ENCODE measurements at places on chromosomes 7 and 10.

DNA sequence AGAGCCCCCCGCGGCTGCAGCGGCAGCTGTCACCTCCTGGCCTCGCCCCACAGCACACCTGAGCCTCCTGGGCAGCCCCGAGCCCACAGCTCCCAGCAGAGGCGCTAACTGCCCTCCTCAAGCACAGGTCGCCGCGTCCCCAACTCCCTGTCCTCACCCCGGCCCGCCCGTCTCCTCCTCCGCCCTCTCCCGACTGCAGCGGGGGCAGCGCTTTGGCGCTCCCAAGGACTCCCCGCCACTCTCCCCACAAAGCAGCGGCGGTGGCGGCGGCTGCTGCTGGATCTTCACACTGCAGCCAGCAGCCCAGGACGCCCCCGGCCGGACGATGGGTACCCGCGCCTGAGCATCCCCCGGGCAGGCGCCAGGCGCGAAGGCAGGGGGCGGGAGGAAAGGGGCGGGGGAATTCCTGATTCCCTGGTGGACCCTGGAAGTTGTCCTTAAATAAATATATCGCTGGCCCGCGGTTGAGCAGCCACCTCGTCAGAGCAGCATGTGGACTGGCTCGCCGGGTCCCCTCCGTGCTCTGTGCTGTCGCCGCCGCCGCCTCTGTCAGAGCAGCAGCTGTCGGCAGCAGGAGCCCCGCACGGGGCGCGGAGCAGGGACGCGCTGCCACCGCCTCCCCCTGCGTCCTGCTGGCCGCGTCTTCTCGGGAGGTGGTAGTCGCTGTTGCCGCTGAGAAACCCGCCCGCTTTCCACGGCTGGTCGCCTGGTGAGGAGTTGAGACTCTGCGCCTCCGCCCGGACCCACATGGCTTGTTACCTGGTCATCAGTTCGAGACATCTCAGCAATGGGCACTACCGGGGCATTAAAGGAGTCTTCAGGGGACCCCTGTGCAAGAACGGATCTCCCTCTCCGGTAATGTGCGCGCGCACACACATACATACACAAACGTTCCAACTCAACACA, at the start of gene ZNF804B:
Gene ZNF804B, plus strand, starts transcription at position 471 of the 906 bp plus-strand sequence. Its CDS starts 277 bp downstream, at position 748.
- no peak for DNase-seq

DNA sequence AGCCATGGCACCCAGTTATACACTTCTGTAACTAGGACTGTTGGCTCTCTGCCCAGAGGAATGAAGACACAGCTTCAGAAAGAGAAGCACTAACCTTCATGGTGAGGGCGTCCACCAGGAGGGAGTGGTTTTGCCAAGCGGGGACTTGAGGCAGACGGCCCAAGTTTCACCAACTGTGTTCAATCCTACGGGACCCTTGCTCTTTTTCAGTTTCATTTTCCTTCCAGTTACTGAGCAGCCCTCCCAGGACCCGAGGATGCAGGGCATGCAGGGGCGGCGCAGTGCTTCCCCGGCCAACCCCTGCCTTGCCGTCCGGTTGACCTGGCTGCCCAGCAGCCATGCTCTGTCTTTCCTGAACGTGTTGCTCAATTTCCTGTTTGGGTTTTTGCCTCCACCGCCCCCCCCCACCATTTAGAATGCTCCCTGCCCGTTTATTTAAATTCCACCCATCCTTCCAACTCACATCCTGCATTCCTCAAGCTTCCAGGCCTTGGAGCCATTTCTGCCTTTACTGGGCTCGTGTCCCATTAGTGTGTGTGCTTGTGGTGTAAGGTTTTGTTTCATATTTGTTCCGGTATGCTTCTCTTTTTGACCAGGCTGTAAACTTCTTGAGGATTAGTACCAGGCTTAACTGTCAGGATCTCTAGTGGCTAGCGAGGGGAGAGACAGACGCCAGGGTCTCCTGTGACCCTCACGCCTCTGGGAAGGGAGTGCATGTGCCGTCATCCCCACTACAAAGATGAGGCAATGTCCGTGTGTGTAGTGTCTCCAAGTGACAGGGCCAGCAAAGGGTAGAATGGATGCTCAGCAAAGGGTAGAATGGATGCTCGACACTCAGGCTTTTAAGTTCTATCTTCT, 31.6 kb downstream of the IL15RA start:
- DNase-seq, result no peak

DNA sequence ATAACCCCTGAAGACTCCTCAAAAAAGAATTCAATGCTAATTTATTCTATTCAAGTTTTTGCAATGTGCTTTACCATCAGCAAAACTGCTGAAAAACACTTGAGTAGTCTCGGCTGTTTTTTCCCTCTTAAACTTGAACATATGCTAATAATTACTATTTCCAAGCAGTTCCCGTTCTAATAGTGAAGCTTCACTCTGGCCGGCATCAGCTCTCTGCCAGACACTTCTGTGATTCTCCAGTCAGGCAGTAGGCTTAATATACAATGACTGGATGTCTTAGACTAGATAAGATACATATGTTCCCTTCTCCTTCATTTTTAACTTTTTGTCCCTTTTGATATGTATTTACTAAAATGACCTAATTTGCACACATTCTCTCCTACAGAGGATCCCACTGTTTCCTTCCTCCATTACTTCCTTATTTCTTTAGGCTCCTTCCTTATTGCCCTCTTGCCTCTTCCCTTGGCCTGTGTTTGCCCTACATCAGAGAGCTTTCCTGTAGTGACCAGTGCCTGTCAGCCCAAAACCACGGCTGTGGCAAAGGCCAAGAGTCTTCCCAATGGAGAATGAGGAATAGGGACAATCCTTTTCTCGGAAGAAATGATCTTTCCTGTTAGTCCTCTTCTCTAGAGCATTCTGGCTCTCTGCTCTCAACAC, 23.5 kb downstream of the HEPACAM2 start:
- no peak for DNase-seq

- DNase-seq, result no peak
Measured at GRCh38 chr7:130303551-130303950, 10.6 kb downstream of the CPA4 start.

- no peak for DNase-seq
Measured at GRCh38 chr7:43650457-43651052, 67.6 kb downstream of the STK17A start.

DNA sequence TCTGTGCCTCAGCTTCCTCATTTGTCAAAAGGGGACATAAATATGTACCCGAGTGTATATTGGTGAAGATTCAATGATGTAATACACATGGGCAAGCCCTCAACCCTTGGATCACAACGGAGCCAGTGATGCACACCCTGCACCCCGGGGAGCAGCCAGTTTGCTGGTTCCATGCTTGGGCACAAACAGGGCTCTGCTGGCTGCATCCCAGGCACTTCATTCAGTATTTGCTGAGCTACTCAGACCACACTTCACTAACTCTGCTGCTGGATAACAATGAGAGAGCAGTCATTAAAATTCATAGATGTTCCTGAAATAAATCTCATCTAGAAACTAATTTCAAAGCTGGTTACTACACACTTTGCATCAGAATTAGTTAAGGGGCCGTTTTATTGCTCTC, 72.0 kb downstream of the SCRN1 start:
- no peak for DNase-seq

- no peak for DNase-seq
Measured at GRCh38 chr10:110207011-110207804, at the start of gene MXI1. TSS of gene MXI1 (plus strand) at chr10:110207605. CDS start at chr10:110207809, 204 bp downstream.

GRCh38 chr7:70632400-70632799, 499.5 kb upstream of the GALNT17 start:
- no peak for DNase-seq

- no peak for DNase-seq
Measured at GRCh38 chr10:11875494-11876281, 52.5 kb downstream of the PROSER2 start.

GRCh38 chr10:131690805-131691239, 210.0 kb upstream of the PPP2R2D start:
- no peak for DNase-seq

GRCh38 chr10:76879116-76879913, 758.3 kb downstream of the KCNMA1 start:
- DNase-seq, result no peak

- DNase-seq, result no peak
Measured at GRCh38 chr7:98289333-98289875, 7.9 kb downstream of the BRI3 start.

- no peak for DNase-seq
Measured at GRCh38 chr7:81299711-81300110, 380.9 kb upstream of the SEMA3C start.

GRCh38 chr10:1126461-1126860, 70.3 kb downstream of the WDR37 start:
- no peak for DNase-seq

DNA sequence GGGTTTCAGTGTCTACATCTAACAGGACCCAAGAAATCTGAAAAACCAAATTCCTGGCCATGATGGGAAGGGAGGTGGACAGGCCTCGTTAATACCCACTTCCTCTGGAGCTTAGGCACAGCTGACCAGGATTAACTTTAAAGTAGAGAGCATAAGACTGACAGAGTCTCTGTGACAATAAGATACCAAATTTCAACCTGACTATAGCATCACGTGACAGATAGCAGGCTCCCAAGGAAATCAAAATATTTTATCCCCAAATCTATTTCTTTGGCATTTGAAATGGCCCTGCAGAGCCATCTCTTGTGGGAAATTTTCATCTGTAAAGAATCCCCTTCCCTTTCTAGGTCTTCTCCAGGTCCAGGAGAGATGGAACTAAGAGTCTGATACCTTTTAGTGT, 258.3 kb downstream of the TCERG1L start:
- no peak for DNase-seq

DNA sequence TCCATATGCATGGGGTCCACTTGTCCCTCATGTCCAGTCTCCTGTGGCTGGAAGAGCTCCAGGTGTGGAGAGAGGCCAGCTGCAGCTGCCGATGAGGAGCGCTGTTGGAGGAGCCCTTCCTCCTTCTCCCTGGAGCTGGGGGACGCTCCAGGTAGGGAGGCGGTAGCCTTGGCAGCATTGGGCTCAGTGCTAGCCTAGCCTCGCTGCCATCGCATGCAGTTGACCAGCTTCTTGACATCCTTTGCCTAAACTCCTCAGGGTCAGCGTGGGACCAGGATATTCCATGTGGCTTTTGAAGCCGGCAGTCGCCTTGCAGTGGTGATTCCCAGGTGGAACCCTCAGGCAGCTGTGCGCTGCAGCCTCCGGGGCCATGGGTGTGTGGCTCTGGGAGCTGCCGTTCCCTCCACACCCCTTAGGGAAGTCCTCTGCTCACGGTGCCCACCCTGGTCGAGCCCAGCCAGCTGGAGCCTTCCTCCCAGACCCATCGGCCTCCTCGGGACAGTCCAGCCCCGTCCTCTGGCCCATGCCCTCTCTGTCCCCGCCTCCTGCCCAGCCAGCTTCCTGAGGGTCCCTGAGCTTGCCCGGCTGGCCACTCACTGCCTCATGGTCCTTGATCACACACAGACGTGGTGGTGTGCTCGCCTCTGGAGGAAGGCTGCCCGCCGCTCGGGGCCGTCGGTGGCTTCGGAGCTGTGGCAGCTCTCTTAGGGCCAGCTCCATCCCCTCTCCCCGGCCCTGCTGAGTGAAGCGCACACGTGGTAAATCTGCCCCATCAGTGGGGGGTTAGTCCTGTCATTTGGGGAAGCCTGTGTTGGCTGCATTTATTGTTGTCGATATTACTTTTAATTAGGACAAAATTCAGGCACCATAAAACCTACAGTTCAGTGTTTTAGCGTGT, 21.2 kb downstream of the INPP5A start:
- DNase-seq, result no peak

DNA sequence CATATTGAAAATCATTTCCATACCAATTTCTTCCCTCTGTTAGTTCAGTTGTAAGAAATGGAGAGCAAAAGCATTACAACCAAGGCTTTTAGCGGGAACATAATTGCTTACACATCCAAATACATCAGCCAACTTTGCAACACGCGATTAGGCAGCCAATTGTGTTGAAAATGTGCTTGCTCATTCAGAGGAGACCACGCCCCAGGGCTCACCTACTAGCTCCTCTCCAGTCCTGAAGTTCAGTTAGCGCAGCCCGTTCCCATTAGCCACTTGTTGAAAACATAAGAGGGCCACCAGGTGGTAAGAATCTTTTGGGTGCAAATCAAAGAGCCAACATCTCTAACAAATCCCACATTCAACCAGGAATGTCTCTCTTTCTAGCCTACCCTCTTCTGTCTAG, 213.2 kb upstream of the MDFIC start:
- no peak for DNase-seq

DNA sequence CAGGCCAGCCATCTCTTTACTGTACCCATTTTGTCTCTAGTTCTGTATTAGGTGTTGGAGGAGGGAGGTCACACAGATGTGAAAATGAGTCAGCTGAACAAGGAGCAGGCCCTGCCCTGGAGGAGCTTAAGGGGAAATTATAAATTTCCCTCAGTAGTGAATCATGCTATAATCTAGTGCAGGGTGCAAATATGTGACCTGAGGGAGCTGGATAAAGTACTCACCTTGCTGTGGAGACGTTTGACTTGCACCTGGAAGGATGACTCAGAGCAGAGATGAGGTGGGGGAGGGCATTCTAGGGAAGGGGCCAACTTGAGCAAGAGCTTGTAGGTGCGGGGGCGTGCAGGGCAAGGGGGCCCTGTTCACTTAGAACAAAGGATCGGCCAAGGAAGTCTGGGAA, 610.6 kb downstream of the SDK1 start:
- DNase-seq, result no peak

DNA sequence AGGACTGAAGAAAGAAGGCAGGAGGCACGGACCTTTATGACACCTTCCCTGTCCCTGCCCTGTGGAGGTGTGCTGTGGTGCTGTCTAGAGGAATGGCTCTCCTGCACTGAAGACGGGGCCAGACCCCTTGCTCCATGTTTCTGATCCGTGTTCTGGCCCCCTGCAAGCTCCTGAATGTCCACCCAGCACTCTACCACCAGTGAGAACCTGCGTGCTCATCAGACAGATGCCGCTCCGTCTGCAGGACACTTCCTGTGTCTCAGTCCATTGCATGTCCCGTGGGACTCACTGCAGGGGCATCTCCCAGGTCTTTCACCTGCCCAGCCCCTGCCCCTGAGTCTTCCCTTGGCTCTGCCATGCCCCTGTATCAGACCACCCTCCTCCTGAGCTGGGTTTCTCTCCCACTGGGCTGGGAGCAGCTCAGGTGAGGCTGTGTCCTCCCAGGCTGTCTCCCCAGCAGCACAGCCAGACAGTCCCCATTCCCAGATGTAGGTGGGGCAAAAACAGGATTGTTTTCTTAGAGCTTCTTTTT, 278.3 kb upstream of the ZNF32 start:
- no peak for DNase-seq

DNA sequence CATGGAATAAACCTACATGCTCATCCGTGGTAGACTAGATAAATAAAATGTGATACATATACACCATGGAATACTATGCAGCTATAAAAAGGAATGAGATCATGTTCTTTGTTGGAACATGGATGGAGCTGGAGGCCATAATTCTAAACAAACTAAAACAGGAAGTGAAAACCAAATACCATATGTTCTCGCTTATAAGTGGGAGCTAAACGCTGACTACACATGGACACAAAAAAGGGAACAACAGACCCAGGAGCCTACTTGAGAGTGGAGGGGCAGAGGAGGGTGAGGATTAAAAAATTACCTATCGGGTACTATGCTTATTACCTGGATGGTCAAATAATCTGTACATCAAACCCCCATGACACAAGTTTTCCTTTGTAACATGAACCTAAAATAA, 68.7 kb upstream of the SEC61G start:
- no peak for DNase-seq

All from stimulated activated CD8-positive, alpha-beta memory T cell treated with anti-CD3 and anti-CD28 coated beads, Interleukin-7, amount 100 ng/mL, for 1 hour (primary cell).